ENCODE measurements at places on chromosomes 11 and 22.
A peak's percentile ranks its signal among the peaks of the same experiment; 100 is the strongest.

DNA sequence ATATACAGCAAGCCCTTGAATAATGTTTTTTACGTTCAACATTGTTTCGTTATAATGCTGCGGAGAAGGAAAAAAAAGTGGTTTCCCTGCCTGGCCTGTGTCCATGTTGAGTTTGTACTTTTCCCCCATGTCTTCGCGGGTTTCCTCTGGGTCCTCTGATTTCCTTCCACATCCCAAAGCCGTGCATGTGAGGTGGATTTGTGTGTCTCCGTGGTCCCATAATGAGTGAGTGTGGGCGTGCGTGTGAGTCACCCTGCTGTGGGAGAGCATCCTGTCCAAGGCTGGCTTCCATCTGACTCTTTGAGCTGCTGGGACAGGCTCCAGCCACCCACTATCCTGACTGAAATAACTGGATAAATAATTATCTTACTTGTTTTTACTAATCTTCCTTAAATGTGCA, 29.6 kb upstream of the SNX19 start:
- DNase-seq, result no peak

DNA sequence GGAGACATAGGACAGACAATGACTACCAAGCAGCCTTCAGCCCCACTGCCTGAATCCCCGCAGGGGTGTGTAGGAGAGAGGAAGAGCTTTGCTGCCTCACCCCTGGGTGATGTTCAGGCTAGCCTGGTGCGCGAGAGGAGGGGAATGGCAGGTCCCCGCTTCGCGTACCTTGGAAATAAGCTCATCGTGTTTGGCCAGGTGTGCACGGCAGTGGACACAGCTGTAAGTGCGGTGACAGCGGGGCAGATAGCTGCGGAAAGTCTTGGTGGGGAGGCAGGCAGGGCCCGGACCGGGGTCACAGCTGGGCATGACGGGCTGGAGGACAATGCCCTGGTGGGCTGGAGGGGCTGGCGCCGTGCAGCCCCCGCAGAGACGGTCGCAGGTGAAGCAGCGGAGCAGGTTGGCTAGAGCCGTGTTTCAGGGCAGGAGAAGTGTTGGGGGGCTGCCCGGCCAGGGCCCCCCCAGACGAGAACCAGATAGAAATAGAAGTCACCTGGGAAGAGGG, 2.9 kb downstream of the YPEL4 start:
- no peak for DNase-seq

GRCh38 chr11:76380159-76380976, 564 bp downstream of the THAP12 start:
- DNase-seq, result peak; percentile 34

DNA sequence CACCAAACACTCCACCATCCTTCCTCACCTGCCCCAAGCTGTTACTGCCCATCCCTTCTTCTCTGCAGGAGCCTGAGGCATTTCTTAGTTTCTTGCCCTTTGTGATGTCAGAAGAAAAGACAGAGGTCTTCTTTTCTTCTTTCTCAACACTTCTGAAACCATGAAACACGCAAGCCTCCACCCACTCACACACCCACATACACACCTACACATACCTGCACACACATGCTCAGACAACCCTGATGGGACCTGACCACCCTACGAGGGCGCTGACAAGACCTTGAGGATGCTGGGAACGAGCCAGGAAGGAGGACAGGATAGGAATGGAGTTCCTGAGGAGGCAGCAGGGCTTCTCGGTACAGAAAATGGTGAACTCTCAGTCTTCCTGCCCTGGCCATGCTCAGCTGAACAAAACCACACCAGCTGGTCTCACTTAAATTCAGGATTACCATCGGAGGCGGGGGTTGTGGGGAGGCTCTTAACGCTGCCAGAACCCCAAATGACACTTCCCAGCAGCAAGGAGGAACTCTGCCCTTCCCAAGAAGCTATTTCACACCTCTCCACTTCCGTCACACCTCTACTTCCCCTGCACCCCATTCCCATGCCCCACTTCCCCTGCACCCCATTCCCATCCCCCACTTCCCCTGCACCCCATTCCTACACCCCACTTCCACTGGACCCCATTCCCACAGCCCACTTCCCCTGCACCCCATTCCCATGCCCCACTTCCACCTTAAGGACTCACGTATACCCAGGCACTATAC, 41.0 kb downstream of the CSF2RB start:
- peak; percentile 13 for DNase-seq

GRCh38 chr22:42673898-42674401, 24.8 kb upstream of the CYB5R3 start:
- no peak for DNase-seq

DNA sequence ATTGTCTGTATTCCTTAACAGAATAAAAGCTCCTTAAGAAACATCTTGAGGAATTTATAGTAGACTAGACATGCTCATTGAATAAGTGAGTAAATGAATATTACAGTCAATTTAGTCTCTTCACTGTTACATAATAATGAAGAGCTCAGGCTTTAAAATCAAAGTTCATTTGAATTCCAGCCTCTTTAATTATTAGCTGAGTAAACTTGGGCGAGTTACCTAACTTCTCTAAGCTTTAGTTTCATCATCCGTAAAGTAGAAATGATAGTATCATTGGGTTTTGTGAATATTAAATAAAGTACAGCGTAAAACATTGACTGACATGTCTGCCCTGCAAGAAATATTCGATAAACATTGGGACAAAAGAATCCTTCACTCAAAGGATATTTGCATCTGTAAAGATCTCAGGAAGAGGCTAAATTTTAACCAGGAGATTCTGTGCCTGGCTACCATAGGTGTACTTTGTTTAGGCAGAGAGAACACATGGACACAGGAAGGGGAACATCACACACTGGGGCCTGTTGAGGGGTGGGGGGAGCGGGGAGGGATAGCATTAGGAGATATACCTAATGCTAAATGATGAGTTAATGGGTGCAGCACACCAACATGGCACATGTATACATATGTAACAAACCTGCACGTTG, 15.2 kb upstream of the BBOX1 start:
- no peak for DNase-seq

DNA sequence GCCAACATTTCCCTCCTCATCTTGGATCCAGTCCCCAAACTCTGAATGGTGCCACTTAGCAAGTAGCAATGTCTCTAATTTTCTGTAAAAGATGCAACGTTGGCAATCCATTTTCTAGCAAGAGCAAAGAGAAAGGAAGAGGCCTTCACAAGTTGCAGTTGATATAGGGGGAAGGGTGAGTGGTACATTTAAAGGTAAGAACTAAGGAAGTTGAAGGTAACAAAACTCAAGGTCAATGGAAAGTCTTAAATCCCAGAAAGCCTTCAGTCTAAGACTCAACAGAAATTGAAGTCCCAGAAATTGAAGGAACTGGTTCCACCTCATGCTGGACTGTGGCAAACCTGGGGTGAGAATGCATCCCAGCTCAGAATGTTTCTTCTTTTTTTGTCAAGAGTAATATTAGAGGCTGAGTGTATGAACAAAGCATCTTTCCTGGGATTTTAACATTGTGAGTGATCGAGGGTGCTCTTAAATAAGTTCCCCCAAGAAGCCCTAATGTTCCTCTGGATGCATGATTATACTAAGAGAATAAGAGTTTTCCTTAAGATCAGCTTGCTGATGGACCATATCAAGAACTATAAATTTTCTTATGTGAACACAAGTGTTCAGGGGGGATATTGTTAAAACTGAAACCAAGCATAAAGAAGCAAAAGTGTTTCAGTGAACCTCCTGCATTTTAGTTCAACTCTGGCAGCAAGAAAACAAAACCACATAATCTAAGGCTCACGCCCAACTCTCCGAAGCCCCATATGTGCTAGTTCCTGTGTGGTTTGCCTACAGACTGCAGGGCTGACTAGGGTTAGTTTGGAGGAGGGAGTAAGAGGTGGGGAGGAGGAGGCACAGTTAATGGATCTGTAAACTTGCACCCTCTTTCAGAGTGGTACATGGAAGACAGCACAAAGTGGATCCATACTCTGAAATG, at the start of gene GRAP2:
TSS of gene GRAP2 (plus strand) at position 779 of the 922 bp plus-strand sequence. CDS start 46,023 bp downstream, outside the sequence.
- DNase-seq, result peak; percentile 68

DNA sequence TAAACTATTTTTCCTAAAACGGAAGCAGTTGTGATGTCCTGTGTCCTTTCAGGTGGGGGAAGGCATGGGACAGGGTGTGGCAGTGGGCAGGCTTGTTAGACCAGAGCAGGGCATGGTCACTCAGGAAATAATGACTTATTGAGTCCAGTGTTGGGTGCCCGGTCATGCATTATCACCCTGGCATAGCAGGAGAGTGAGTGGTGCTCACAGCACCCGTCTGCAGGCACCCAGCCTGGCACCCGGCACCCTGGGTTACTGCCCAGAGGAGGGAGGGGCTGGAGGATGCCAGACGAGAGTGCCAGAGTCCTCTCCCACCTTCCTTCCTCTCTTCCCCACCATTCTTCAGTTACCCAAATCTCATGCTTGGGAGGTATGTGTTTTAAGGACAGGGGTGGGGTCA, 59.1 kb downstream of the ST3GAL4 start:
- DNase-seq, result no peak

- peak; percentile 43 for DNase-seq
Measured at GRCh38 chr22:17087498-17088131, 2.8 kb downstream of the IL17RA start.

DNA sequence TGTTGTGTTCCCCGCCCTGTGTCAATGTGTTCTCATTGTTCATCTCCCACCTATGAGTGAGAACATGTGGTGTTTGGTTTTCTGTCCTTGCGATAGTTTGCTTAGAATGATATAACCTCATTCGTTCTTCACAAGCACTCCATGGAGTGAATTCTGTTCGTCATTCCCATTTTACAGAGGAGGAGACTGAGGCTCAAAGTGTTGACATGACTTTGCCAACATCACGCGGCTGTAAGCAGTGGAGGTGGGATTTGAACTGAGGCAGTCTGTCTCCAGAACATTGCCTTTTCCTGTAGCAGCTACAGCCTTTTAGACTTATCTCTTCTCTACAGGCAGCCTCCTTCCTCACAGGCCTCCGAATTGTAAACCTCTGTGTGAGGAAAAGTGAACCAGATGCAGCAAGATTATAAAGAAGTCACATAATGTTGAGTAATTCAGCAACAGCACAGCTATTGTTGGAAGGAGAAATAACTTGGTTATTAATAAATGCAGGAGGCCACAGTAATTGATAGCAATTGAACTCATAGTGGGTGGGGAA, 74.6 kb downstream of the MYO18B start:
- DNase-seq, result no peak

- DNase-seq, result no peak
Measured at GRCh38 chr22:50578776-50579310, 616 bp upstream of the CPT1B start.

DNA sequence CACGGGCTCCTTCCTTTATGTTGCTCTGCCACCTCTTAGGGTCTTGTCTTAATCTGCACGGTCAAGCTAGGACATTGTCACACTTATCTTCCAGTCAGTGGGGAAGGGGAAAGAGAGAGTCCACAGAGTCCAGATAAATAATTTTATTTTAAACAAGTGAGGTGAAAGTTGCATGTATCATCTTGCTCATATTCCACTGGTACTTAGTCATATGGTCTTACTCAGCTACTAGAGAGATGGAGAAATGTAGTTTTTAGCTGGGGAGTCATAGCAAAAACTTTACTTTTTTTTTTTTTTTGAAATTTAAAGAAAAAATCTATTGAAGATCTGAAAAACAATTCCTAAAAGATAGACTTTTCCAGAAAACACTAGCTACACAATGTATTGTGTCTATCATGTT, 29.0 kb downstream of the PDE3B start:
- no peak for DNase-seq

DNA sequence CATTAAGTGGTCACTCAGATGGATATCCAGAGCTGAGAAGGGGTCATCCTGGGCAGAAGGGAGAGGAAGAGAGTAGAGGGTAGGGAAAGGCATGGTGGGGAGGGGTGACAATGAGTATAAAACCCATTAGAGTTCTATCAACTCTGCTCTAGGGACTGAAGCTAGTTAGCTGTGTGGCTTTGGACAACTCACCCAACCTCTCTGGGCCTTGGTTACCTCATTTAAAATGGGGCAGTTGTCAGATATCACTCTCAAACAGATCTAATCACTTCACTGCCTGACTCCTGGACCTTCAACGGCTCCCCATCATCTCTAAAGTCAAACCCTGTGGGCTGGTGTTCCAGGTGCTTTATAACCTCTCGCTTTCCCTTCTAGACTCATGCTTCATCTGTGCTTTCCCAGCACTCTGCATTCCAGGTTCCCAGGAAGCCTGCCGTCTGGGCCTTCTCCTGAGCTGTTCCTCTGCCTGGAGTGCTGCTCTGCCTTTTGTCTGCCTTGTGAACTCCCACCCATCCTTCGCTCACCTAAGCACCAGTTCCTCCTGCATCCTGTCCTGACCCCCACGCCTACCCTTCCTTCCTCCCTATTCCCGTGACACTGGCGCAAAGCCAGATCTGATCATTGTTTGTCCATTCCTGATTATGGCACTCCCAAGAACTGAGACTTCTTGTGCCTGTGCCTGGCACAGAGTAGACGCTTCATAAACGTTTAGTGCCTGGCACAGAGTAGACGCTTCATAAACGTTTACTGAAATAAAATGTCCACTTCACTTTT, 22.3 kb upstream of the KCNJ11 start:
- no peak for DNase-seq

DNA sequence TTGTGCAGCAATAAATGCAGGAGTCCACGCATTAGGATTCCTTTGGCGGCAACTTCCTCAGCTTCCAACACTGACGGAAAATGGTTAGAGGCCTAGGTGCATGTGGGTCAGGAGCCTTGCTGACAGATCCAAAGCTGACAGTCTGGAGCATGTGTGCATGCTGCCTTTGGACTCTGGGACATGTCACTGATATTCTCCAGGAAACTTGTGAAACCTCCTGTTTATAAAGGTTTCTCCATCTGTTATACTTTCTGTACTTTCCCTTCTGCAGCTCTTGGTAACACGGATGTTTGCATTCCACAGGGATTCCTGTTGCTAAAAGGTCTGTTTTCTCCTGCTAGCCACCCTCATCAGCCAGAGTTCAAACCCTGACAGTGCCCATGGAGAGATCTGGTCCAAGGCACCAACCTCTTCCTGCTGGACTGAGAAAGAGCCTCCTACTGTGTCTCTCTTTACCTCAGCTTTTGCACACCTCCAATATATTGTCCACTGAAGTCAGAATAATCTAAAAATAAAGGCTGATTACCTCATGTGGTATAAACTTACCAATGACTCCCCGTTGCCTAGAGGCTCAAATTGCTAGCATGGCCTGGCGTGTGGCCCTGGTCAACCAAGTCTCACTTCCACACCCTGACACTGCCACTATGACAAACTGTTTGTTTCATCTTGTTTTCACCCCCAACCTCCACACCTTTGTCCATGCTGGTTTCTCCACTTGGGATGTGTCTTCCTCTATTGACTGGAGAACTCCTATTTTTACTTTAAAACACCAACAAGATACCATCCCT, 31.1 kb upstream of the LYVE1 start:
- no peak for DNase-seq

DNA sequence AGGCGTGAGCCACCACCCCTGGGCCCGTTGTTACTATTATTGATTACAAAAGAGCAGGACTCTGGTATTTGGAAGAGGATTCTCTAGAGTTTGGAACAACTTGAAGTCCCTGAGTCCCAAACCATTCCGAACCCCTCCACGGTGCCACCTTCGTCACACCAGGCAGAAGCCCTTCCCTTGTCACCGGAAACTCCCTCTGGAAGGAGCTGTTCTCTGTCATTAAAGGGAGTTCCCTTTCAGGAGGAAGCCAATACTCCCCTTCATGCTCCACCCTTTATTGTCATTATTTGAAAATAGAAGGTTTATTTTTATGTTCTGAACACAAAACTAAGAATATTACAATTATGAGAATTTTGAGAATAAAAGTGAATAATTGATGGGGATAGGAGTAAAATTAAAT, 5.1 kb upstream of the C11orf24 start:
- DNase-seq, result no peak
